ENCODE measurements at places on chromosomes 5 and 9. TPM values are rescaled to one million over a fixed set of nuclear protein-coding genes. Genes with fewer than 3 reads are reported as not detected.

SPATA31A3 gene
- total RNA-seq = not detected

LVRN gene
- 14.9 TPM for total RNA-seq

SHC3 gene
- 1.1 TPM for total RNA-seq

PPIP5K2 gene
- total RNA-seq = 30.1 TPM

SPATA31E1 gene
- not detected for total RNA-seq

SVEP1 gene
- total RNA-seq = 465 TPM

GRCh38 chr5:66881480-66882161 lies 285.4 kb downstream of the MAST4 start:
- no peak for DNase-seq

DNA sequence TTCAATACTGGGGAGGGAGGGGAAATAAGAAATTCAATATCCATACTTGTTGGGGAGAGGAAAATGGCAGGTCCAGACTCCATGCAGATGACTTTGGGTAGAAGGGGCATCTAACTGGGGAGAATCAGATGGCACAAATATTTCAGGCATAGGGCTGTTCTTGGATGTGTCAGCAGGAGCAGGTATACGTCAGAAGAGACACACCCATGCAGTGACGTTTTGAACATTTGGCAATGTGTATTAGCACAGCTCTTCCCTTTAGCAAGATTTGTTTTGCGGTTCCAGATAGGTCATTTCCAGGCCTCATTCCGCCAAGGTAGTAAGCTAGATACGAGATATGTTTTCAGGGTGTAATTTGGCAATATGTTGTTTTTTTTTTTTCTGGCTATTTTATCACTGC lies 187.2 kb upstream of the CDH10 start:
- no peak for DNase-seq

DNA sequence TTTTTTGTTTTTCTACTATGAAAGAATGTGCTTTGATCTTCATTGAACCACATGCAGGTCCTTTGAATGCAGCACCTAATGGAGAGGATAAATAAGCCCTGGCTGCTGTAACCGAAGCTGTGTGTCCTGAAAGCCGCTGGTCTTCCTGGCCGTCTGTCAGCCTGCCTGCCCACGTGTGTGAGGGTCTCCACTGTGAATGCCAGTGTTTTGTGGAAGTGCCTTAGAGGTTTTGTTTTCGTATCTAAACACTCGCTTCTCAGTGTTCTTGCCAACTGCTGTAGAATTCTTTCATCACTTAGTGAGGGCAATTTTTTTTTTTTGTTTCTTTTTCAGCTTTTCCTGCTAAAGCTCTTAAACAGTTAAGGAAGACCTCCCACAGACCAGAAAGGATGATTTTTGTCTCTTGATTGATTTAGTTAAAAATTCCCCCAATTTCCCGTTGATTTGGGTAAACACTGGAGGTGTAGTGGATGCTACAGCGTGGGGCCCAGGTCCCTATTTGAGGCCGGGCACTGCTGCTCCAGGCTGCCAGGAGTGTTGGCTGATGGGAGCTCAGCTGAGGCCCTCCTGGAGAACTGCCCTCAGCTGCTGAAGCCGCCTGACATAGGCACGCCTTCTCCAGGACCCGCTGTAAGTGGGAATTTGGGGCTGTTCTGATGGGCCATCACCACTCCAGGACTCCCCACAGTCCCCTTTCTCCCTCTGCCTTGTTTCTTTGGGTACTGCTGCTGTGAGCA lies 29.2 kb upstream of the PTCH1 start:
- no peak for DNase-seq

DNA sequence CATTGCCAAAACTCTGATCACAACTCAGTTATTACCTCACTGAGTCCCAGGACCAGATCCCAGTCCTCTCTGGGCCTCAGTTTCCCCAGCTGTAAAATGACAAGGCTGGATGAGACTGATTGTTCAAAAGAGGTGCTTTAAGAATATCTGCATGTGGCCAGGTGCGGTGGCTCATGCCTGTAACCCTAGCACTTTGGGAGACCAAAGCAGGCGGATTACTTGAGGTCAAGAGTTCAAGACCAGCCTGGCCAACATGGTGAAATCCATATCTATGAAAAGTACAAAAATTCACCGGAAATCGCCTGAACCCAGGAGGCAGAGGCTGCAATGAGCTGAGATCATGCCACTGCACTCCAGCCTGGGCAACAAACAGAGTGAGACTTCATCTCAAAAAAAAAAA lies 8.3 kb downstream of the ATOX1 start:
- no peak for DNase-seq

DNA sequence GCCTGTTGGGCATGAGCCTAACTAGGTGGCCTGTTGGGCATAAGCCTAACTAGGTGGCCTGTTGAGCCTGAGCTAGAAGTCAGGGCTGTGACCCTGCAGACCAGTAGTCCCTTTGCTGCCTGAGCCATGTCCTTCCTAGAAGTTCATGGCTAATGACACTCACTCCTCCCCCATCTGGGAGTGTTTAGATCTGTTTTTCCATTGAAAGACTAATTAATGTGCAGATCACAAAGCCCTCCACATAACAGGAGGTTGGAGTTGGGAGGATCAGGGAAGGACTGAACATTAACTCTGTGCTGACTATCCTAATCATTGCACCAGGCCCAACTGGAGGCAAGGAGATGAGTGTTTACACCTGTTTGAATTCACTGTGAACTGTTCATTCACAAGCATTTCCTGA lies 27.6 kb downstream of the SLC25A48 start:
- DNase-seq = no peak

- no peak for DNase-seq
These were observed 84.6 kb upstream of the SNX2 start for GRCh38 chr5:122690266-122690665.

- no peak for DNase-seq
These were observed 101.1 kb upstream of the GNAQ start for GRCh38 chr9:78132701-78133058.

DNA sequence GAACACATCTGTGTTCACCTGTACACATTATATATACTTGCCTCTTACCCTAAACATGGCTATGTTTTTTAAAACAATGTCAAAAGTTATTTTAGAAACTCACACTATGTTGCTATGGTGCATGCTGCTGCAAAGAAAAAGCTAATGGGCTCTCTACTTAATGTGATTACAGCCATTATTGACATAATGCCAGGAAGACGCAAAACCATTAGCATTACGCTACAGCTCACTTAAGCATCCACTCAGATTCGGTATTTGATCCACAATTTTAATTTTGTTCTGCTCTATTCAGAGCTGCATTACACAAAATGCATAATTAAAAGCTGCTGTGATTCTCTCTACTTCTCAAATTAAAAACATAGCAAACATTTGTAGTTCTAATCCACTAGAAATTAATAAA lies 395.2 kb downstream of the BNC2 start:
- DNase-seq = no peak

- DNase-seq = no peak
These were observed 69.1 kb downstream of the ZNF366 start for GRCh38 chr5:72438141-72438540.

- DNase-seq = no peak
These were observed 590.8 kb upstream of the BRINP1 start for GRCh38 chr9:119959846-119960545.

GRCh38 chr9:126763130-126763764 lies 41.6 kb upstream of the ZBTB43 start:
- DNase-seq = no peak

DNA sequence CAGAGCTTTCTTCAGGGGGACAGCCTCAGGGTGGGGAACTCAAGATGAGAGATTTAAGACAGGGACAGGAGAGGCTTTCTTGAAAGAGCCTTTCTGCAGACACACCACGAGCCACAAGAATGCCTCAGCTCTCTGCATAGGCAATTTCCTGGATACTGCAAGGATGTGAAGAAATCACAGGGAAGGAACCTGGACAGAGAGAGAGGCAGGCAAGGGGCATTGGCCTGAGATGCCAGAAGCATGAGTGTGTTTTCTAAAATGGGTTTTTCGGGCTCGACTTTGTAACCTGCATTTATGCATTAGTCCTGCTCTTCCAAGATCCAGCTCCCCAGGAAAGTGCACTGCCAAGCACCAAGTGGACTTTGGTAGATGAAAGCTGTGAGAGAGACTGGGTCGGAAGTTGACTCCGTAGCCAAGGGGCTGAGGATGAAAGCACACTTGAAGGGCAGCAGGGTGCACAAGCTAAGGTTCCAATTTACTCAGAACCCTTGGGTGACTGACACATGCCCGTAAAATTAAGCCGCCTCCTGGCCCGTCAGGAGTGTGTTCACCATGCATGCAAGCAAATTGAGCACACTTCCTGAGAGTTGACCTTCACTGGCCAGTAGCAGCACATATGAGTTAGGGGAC lies 90.9 kb downstream of the CFAP90 start:
- no peak for DNase-seq

DNA sequence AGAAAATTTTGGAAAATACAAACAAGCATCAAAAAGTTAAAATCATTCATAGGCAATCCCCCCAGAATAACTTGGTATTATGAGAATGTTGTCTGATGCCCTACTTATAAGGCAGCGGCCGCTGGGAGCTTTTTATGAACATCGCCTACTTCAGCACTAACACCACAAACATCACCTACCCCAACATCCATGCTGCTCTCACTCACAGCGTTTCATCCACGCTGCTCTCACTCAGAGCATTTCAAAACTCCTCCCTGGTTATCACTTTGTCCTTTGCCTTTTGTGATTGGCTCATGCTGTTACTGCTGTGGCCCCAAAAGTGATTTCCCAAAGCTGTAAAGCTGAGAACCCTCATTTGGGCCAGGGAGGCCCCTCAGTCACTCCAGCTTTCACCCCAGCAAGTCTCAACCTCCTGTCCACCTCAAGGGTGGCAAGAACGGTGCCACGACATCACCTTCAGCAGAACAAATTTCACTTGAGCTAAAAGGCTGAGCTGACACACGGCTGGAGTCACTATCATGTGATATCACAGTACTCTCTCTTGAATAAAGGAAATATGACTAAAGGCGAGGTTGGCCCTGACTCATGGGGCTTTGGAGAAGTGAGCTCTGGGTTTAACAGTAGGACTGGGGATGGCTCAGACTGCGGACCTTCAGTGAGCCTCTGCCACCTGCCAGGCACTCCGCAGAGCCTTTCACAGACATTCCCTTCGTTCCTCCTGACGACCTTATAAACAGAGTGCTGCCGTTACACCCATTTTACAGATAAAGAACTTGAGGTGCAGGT lies 25.2 kb downstream of the SHC3 start:
- DNase-seq = no peak

Data from omental fat pad (tissue), 4 donors.